ENCODE measurements at places on chromosomes 2 and 18. TPM values are rescaled to one million over a fixed set of nuclear protein-coding genes. Genes with fewer than 3 reads are reported as not detected.

Gene WNT10A
- 31.8 TPM for total RNA-seq

Gene PSME4
- total RNA-seq: 74.3 TPM

- H3K4me1 ChIP-seq: peaks cover 34% of the 10 kb centered on the region
- DNase-seq: no peak
- H3K27me3 ChIP-seq: no peaks in the 10 kb centered on the region
- H3K36me3 ChIP-seq: peaks cover 28% of the 10 kb centered on the region
- H3K27ac ChIP-seq: peak overlapping the region; percentile 99
These were observed 1.3 kb upstream of the BZW1 start for GRCh38 chr2:200810252-200810997.

DNA sequence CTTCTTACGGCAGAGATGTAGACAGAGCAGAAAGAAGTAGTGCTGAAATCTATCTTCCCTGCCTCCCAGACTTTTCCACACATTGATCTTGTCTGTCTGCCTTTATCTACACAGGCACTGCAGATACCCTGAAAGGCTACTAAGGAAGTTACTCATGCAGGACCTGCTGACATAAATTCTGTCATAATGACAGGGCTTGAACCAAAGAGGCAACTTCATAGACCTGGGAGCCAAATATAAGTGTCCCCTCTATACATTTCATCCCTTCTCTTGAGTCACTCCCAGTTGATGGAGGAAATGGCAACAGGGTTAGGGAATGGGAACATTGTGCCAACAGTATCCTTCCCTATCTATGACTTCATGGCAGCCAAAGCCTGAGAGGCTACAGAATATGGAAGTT lies 157.5 kb downstream of the TNS1 start:
- no peak overlapping the region for H3K4me3 ChIP-seq
- H3K4me1 ChIP-seq: no peaks in the 10 kb centered on the region
- no peak overlapping the region for H3K27ac ChIP-seq
- H3K27me3 ChIP-seq: no peaks in the 10 kb centered on the region
- no peaks in the 10 kb centered on the region for H3K36me3 ChIP-seq

GRCh38 chr2:48398285-48399002 lies 131.5 kb upstream of the STON1 start:
- peaks cover 7% of the 10 kb centered on the region for H3K27me3 ChIP-seq
- H3K4me3 ChIP-seq: no peak overlapping the region
- no peak overlapping the region for H3K27ac ChIP-seq

- no peaks in the 10 kb centered on the region for H3K27me3 ChIP-seq
- no peak overlapping the region for H3K4me3 ChIP-seq
- peaks cover 18% of the 10 kb centered on the region for H3K36me3 ChIP-seq
These were observed 53.4 kb downstream of the SLC66A2 start for GRCh38 chr18:79897940-79898625.

DNA sequence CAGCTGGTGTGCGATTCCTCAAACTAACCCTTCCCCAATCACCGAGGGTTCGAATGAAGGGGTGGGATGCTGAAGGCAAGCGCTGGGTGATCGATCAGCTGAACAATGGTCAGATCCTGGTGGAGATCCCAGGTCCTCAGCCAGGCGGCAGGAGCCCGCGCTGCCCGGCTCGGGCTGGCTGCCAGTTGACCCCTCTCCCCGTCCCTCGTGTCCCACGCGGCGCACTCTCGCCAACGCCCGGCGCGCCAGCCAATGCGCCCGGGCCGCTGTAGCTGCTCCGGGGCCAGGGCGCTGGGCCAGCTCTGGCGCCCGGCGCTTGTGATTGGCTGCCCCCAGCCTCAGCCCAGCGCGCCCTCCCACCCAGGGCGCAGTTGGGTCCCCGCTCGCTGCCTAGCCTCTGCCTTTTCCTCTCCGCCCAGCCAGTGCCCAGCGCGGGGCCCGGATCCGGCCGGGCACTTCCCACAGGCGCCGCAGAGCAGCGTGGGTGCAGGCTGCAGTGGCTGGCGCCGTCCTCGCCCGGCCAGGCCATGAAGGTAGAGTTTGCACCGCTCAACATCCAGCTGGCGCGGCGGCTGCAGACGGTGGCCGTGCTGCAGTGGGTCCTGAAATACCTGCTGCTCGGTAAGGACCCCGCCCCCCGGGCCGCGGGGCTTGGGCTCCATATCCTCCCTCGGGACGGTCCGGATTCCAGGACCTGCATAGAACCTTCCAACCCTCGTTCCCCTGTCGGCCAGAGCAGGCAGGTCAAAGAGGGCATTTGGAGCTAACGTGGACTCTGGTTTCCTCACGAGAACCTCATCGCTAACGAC lies at the start of gene MOGAT1:
MOGAT1 (plus strand) TSS at position 400 of the 809 bp plus-strand sequence; CDS start at position 528, 128 bp downstream.
- no peak within 1 kb of the TSS for H3K27ac ChIP-seq

GRCh38 chr18:41965634-41966255 lies 10.7 kb downstream of the PIK3C3 start:
- peaks cover 70% of the 10 kb centered on the region for H3K36me3 ChIP-seq
- no peak overlapping the region for H3K4me3 ChIP-seq

DNA sequence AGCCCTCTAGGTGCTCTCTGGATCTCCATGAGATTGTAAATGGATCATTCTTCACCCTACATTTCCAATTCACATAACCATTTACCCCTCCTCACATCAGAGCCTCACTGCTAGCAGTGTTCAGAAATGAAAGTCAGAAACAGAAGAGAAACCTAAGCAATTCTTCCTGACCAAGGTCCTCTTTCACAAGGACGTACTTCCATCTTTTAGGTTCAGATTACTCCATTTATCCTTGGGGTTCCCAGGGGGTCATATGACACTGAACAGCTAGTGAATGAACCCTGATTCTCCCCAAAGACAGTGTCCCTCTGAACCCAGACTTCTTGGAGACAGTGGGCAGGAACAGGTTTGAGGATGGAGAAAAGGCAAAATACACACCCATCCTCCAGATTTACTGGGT lies 12.9 kb upstream of the MARCO start:
- H3K4me1 ChIP-seq: no peaks in the 10 kb centered on the region
- DNase-seq: no peak

GRCh38 chr2:27741673-27742072 lies 29.8 kb upstream of the MRPL33 start:
- no peak overlapping the region for H3K4me3 ChIP-seq
- no peaks in the 10 kb centered on the region for H3K4me1 ChIP-seq
- no peak for DNase-seq
- peaks cover 16% of the 10 kb centered on the region for H3K27me3 ChIP-seq

DNA sequence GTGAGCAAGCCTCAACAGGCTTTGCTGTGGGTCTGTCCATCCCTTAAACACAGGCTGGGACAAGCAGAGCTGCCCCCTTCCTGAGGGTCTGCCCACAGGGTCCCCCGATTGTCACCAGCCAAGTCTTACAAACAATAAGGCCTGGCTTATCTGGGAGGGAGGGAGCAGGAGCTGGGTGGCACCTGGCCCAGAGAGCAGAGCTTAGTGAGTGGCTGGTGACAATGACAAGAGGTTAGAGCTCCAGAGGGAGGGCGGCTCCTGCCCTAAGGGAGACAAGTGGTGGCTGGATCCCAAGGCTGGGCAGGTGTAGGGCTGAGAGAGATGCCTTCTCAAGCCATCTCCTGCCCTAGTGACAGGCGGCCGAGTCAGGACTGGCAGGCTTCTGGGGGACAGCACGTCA lies 125.5 kb downstream of the KLHL29 start:
- H3K27me3 ChIP-seq: no peaks in the 10 kb centered on the region
- H3K36me3 ChIP-seq: no peaks in the 10 kb centered on the region
- no peak overlapping the region for H3K4me3 ChIP-seq
- H3K27ac ChIP-seq: no peak overlapping the region

- DNase-seq: no peak
- H3K4me3 ChIP-seq: no peak overlapping the region
- H3K27me3 ChIP-seq: peaks cover 37% of the 10 kb centered on the region
- no peak overlapping the region for H3K27ac ChIP-seq
These were observed 29.6 kb downstream of the IGFBP5 start for GRCh38 chr2:216665717-216666116.

DNA sequence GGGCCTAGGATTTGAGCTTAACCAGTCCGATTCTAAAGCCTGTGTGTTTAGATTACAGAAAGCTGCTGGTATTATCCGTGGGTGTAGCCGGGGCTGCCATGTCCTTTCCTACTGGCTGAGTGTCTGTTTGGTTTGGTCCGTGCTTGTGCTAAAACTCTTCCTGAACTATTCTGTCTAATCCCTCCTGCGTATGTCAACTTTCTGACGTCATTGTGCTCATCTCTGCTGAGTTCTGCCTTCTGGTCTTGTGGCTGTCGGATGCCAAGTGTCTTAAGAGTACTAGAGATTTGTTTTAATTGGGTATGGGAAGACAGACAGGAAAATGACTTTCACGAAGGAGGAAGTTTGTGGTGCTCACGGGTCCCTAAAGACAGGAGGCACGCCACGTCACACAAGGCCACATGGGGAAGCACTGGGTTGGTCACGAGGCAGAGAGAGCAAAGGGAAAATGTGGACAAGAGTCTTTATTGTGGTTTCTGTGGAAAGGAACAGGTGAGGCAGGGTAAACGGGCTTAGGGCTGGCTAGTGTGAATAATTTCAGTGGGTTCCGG lies 31.8 kb upstream of the NTSR2 start:
- no peaks in the 10 kb centered on the region for H3K36me3 ChIP-seq
- H3K4me1 ChIP-seq: no peaks in the 10 kb centered on the region
- no peak for DNase-seq
- H3K27ac ChIP-seq: no peak overlapping the region
- H3K27me3 ChIP-seq: no peaks in the 10 kb centered on the region

- DNase-seq: no peak
- peaks cover 4% of the 10 kb centered on the region for H3K4me1 ChIP-seq
- no peak overlapping the region for H3K4me3 ChIP-seq
- H3K36me3 ChIP-seq: peaks cover 37% of the 10 kb centered on the region
- no peak overlapping the region for H3K27ac ChIP-seq
These were observed 37.2 kb downstream of the PLEKHA3 start for GRCh38 chr2:178517496-178517895.

GRCh38 chr2:45915523-45915922 lies 264.0 kb downstream of the PRKCE start:
- peak overlapping the region; percentile 38 for H3K4me3 ChIP-seq
- H3K36me3 ChIP-seq: peaks cover 6% of the 10 kb centered on the region
- no peak for DNase-seq
- H3K4me1 ChIP-seq: peaks cover 77% of the 10 kb centered on the region
- H3K27me3 ChIP-seq: no peaks in the 10 kb centered on the region

DNA sequence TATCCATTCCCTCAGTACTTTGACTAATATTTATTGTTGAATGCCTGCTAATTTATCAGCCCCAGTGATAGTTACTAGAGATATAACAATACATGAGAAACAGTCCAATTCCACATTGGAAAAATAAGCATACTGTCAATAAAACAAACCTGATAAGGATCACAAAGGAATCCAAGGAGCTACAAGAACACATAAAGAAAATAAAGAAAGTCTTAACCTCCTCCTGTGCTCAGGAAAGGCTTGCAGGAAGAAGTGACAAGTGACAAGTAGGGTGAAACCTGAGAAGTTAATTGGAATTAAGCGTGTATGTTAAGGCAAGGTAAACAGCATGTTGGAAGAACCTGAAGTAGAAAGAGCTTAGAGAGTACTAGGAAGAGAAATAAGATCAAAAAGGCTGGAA lies 20.3 kb upstream of the ASNSD1 start:
- DNase-seq: no peak
- H3K27ac ChIP-seq: no peak overlapping the region
- H3K4me1 ChIP-seq: no peaks in the 10 kb centered on the region
- H3K4me3 ChIP-seq: no peak overlapping the region
- no peaks in the 10 kb centered on the region for H3K27me3 ChIP-seq
- H3K36me3 ChIP-seq: no peaks in the 10 kb centered on the region

- peak overlapping the region; percentile 76 for H3K4me3 ChIP-seq
- H3K27ac ChIP-seq: peak overlapping the region; percentile 80
- H3K36me3 ChIP-seq: no peaks in the 10 kb centered on the region
These were observed 116.9 kb downstream of the SMAD7 start for GRCh38 chr18:48833701-48834412.

DNA sequence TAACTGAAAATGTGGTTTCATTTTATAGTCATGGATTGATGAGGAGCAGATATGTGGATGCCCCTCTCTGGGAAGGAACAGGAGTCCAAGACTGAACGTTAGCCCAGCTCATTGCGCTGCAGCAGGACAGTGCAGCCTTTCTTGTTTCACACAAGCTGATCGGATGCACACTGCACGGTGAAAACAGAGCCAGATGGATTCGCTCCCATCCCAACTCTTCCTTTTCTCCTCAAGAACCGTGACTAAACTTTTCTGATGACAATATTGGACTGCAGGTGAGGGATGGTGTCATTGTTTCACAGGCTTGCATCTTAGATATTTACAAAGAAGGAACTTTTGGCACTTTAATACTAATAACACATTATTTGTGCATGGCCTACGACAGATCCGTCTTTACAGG lies 33.8 kb upstream of the COPS8 start:
- H3K27me3 ChIP-seq: peaks cover 10% of the 10 kb centered on the region
- H3K27ac ChIP-seq: no peak overlapping the region
- DNase-seq: no peak
- H3K4me1 ChIP-seq: no peaks in the 10 kb centered on the region
- H3K4me3 ChIP-seq: no peak overlapping the region
- peaks cover 1% of the 10 kb centered on the region for H3K36me3 ChIP-seq

DNA sequence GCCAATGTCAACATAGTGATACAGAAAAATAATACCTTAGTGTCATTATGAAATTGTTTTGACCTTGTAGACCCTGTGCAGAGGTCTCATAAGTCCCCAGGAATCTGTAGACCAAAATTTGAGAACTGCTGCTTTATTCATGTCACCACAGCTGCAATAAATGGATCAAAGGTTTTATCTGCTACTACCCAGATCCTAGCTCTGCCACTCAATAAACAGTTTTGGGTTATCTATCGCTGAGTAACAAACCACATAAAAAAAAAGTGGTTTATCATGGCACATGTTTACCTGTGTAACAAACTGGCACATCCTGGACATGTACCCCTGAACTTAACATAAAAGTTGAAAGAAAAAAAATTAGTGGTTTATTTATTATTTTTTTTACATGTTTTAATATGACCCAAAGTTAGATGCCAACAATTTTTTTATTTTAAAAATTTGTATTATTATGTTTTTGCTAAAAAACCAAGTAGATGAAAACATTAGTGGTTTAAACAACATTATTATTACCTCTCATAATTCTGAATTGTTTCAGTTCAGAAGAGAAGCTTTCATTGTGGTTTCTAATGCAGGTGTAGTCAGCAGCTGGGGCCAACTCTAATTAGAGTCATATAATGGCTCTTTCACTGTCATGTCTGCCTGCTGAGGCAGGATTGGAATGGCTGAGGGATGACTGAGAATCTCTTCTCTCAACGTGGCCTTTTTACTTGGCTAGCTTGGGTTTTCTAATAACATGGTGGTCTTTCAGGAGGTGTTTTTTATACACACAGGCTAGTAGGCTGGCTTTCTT lies 103.3 kb upstream of the SLC38A11 start:
- H3K4me1 ChIP-seq: no peaks in the 10 kb centered on the region
- H3K36me3 ChIP-seq: no peaks in the 10 kb centered on the region
- no peaks in the 10 kb centered on the region for H3K27me3 ChIP-seq
- no peak overlapping the region for H3K27ac ChIP-seq
- H3K4me3 ChIP-seq: no peak overlapping the region

DNA sequence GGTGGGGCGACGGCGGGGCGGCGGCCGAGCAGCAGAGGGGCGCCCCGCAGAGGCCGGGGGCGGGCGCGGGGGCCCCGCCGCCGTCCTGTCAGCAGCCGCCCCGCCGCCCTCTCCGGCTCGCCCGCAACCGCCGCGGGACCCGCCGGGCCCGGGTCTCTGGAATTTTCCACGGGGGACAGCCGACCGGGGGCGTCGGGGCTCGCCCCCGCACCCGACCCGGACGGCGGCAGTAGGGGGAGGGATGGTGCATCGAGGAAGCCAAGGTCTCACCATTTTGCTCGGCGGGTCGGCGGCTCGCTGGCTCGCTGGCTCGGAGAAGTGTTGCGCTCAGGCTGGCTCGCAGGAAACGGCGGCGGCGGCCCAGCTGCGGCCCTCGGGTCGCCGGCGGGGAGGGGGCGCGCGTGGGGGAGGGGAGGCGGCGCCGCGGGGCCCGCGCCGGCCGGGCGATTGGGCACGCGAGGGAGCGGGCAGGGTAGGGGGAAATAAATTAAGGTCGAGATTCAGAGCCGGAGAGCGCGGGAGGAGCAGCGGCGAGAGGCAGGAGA lies 405 bp downstream of the PPP3R1 start:
- no peaks in the 10 kb centered on the region for H3K27me3 ChIP-seq
- peaks cover 35% of the 10 kb centered on the region for H3K4me1 ChIP-seq
- H3K36me3 ChIP-seq: peaks cover 22% of the 10 kb centered on the region
- peak overlapping the region; percentile 96 for H3K4me3 ChIP-seq
- H3K27ac ChIP-seq: peak overlapping the region; percentile 95

Data from activated B cell treated with CpG ODN at 0.5 μM for 24 hours (primary cell).